Stomach (tissue), 19 donors: ENCODE measurements at places on chromosomes 6 and 20. TPM values are rescaled to one million over a fixed set of nuclear protein-coding genes. Genes with fewer than 3 reads are reported as not detected.

- H3K4me1 ChIP-seq: no peaks in the 10 kb centered on the region
- H3K4me3 ChIP-seq: no peak overlapping the region
- no peak overlapping the region for H3K27ac ChIP-seq
- no peaks in the 10 kb centered on the region for H3K36me3 ChIP-seq
- no peak for DNase-seq
- no peaks in the 10 kb centered on the region for H3K27me3 ChIP-seq
Measured at GRCh38 chr20:39421571-39422105, 459.5 kb downstream of the DHX35 start.

- no peaks in the 10 kb centered on the region for H3K4me1 ChIP-seq
- H3K36me3 ChIP-seq: no peaks in the 10 kb centered on the region
- H3K4me3 ChIP-seq: no peak overlapping the region
- H3K27me3 ChIP-seq: no peaks in the 10 kb centered on the region
Measured at GRCh38 chr6:19368511-19368910, 468.7 kb upstream of the ID4 start.

DNA sequence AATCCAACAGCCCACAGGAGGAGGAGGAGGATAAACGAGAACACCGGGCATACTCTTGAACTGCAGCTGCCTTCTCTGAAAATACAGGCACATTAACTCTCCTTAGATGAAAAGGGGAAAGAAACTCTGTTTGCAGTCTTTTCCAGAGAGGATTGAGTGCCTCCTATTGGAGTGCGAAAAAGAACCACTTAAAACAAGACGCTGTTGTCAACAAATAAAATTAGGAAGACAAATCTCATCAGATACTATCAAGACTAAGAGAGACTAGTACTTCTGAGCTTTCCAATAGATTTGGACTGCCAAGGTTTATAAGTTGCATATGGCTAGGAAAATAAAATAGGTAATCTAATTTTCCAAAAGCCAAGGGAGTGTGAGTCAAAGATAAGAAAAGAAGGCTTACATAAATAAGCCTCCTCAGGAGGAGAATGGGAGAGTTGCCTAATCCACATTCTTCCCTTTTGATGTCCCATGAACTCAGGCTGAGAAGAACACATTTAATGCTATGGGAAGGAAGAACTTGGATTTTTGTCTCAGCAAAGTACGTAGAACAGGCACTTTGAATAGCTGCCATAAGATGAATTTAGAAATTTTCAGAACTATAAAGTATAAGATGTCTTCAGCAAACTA lies 154.7 kb downstream of the ARHGAP18 start:
- DNase-seq: no peak
- no peaks in the 10 kb centered on the region for H3K36me3 ChIP-seq
- no peaks in the 10 kb centered on the region for H3K4me1 ChIP-seq
- no peaks in the 10 kb centered on the region for H3K27me3 ChIP-seq
- H3K27ac ChIP-seq: no peak overlapping the region
- no peak overlapping the region for H3K4me3 ChIP-seq

- no peak overlapping the region for H3K4me3 ChIP-seq
- H3K27ac ChIP-seq: no peak overlapping the region
- DNase-seq: no peak
- H3K4me1 ChIP-seq: no peaks in the 10 kb centered on the region
Measured at GRCh38 chr6:168996356-168996625, 257.4 kb downstream of the THBS2 start.

GRCh38 chr20:7359739-7360138 lies 580.5 kb downstream of the HAO1 start:
- no peak overlapping the region for H3K4me3 ChIP-seq
- H3K27me3 ChIP-seq: no peaks in the 10 kb centered on the region
- no peak overlapping the region for H3K27ac ChIP-seq

DNA sequence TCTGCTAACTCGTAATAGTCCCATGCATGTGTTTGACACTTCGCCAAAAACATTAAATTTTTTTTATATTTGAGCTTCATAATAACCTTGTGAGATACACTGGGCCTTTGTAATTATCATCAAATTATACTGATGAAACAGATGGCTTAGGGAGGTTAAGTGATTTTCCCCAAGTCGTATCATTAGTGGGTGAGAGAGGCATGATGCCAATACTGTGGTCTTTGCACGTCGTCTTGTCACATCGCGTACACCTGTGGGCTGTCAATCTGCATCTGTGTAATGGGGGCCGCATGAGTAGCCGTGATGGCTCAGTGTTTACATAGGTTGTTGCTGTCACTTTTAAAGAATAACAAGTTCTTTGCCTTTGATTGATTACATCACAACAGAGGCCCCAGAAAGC lies 1.7 kb downstream of the PRL start:
- no peak overlapping the region for H3K4me3 ChIP-seq
- H3K4me1 ChIP-seq: no peaks in the 10 kb centered on the region
- no peak overlapping the region for H3K27ac ChIP-seq
- H3K27me3 ChIP-seq: no peaks in the 10 kb centered on the region
- H3K36me3 ChIP-seq: no peaks in the 10 kb centered on the region

DNA sequence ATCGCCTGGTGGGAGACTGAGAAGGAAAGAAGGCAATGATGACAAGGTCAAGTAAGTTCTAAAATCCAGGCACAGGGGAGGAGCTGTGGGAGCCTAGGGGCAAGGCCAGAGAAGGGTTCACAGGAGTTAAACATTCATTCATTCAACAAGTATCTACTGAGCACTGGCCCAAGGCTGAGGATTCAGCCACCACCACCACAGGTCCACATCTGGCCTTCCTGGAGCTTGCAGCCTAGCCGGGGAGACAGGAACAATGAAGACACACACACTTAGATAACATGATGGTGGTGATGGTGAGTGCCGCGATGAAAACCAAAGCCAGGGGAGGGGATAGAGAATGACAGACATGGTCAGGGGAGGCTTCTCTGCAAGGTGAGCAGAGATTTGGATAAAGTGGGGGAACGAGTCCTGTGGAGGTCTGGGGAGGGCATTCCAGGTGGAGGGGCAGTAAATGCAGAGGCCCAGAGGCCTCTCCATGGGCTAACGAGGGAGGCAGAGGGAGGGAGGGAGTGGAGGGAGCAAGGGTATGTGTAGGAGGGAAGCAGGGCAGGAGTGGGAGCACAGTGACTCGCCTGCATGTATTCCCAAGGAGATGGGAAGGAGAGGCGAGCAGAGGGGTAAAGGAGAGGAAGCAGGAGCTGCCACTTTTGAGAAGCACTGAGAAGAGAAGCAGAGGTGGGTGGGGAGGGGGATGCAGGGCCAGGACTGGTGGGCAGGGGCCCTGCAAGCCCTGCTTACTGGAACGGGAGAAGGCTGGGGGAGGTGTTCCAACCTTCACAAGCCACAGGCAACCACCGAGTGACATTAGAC lies 10.5 kb upstream of the RSPO4 start:
- H3K27ac ChIP-seq: no peak overlapping the region
- no peak for DNase-seq
- no peak overlapping the region for H3K4me3 ChIP-seq
- no peaks in the 10 kb centered on the region for H3K36me3 ChIP-seq
- no peaks in the 10 kb centered on the region for H3K4me1 ChIP-seq

- H3K27me3 ChIP-seq: no peaks in the 10 kb centered on the region
- no peak overlapping the region for H3K27ac ChIP-seq
- no peaks in the 10 kb centered on the region for H3K36me3 ChIP-seq
- no peak overlapping the region for H3K4me3 ChIP-seq
- no peaks in the 10 kb centered on the region for H3K4me1 ChIP-seq
Measured at GRCh38 chr6:74415056-74415455, 719.1 kb downstream of the CD109 start.

DNA sequence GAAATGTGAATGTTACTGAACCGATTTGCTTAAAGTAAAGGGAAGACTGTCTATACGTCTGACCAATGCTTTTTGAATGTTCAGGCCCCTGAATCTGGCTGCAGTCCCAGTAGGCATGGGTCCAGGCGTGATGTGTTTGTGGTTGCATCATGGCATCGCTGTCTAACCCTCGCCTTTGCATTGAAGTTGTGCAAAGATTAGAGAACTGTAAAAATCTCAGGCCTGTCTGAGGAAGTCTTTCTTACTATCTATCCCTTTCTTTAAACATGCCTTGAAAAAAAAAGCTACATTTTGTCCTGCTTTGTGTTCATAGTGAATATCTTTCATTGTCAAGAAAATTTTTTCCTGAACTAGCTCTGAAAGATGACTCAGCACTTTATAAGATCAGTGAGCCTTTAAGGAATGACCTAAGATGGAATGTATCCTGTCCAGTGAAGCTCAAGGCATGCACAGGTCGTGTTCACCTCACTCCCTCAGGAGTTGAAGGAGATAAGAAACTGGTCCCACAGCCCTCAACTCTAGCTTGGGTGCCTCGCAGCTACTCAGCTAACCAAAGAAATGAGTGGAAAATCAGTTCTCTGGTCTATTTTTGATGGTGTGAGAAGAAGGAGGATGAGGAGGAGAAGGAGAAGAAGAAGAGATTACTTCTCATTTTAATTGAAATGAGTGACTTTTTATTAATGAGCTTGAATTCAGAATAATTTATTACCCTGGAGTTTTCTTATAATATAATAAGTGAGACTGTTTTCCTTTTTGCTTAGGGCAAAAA lies 48.6 kb downstream of the TPD52L1 start:
- H3K4me3 ChIP-seq: no peak overlapping the region
- peak overlapping the region; percentile 41 for H3K27ac ChIP-seq
- H3K27me3 ChIP-seq: no peaks in the 10 kb centered on the region
- H3K4me1 ChIP-seq: peaks cover 49% of the 10 kb centered on the region

GRCh38 chr6:26022132-26022472 lies 59.5 kb downstream of the TRIM38 start:
- no peaks in the 10 kb centered on the region for H3K36me3 ChIP-seq
- peak; percentile 60 for DNase-seq
- peak overlapping the region; percentile 97 for H3K27ac ChIP-seq
- peak overlapping the region; percentile 60 for H3K4me3 ChIP-seq
- peaks cover 52% of the 10 kb centered on the region for H3K4me1 ChIP-seq
- no peaks in the 10 kb centered on the region for H3K27me3 ChIP-seq

- H3K4me3 ChIP-seq: no peak overlapping the region
- no peak for DNase-seq
Measured at GRCh38 chr6:92922216-92922806, 497.0 kb downstream of the EPHA7 start.

DNA sequence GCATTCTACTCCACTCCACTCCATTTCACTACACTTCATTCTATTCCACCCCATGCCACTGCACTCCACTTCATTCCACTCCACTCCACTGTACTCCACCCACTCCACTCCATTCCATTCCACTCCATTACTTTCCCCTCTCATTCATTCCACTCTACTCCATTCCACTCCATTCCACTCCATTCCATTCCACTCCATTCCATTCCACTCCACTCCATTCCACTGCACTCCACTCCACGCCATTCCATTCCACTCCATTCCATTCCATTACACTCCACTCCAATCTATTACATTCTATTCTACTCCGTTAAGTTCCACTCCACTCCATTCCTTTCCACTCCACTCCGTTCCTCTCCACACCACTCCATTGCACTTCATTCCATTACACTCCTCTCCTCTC lies 25.0 kb upstream of the DEFB125 start:
- H3K36me3 ChIP-seq: no peaks in the 10 kb centered on the region
- no peaks in the 10 kb centered on the region for H3K27me3 ChIP-seq

- no peak overlapping the region for H3K27ac ChIP-seq
- DNase-seq: no peak
- no peaks in the 10 kb centered on the region for H3K4me1 ChIP-seq
- no peak overlapping the region for H3K4me3 ChIP-seq
- no peaks in the 10 kb centered on the region for H3K36me3 ChIP-seq
- no peaks in the 10 kb centered on the region for H3K27me3 ChIP-seq
Measured at GRCh38 chr6:87907521-87907920, 140.1 kb upstream of the SPACA1 start.

DNA sequence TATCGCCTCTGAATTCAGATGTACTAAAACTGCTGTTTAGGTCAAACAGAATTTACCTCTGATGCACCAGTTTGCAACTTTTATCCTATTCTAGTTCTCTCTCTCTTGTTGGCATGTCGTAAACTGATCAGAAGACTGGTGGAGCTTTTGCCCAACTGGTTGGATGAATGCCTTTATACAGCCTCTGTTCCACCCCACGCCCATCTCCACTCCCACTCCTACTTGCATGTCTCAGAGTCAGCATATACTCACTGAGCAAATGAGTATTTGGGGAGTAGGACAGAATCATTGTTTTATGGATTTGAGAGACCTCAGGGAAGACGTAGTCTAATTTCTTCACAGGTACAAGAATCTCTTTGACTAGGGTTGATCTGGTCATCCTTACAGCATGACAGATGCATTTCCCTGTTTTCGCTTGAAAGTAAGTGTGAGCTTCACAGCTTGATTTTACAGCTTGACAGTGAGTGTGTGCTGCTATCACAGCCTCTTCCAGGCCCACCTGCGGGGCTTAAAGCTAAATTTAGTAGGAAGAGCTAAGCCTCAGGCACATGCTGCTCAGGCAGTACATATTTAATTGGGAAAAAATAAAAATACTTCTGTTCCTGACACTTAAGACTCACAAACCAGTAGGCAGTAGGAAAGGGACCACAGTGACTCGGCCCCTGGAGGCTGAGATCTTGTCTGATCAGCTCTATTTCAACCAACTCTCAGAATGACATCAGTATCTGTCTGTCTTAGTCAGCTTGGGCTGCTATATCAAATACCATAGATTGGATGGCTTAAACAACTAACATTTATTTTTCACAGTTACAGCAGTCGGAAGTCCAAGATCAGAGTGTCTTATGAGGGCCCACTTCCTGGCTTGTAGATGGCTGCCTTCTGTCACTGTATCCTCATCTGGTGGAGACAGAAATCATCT lies 30.4 kb downstream of the TRMT6 start:
- H3K36me3 ChIP-seq: no peaks in the 10 kb centered on the region
- no peaks in the 10 kb centered on the region for H3K27me3 ChIP-seq
- no peak for DNase-seq
- H3K27ac ChIP-seq: no peak overlapping the region

- H3K27me3 ChIP-seq: no peaks in the 10 kb centered on the region
- no peaks in the 10 kb centered on the region for H3K36me3 ChIP-seq
- H3K4me1 ChIP-seq: peaks cover 41% of the 10 kb centered on the region
- peak; percentile 74 for DNase-seq
Measured at GRCh38 chr6:144659202-144660182, 374.4 kb downstream of the UTRN start.

- H3K27me3 ChIP-seq: no peaks in the 10 kb centered on the region
- no peaks in the 10 kb centered on the region for H3K4me1 ChIP-seq
- no peaks in the 10 kb centered on the region for H3K36me3 ChIP-seq
- no peak overlapping the region for H3K27ac ChIP-seq
- DNase-seq: no peak
- H3K4me3 ChIP-seq: no peak overlapping the region
Measured at GRCh38 chr6:142631517-142632385, 313.2 kb downstream of the HIVEP2 start.

Gene TREML2
- 0.37 TPM for total RNA-seq

Gene GABRR1
- total RNA-seq: not detected

Gene PSMB9
- total RNA-seq: 18.7 TPM

Gene F13A1
- total RNA-seq: 35.0 TPM

Gene VPS16
- total RNA-seq: 20.1 TPM

Gene MLIP
- not detected for total RNA-seq

Gene IDH3B
- total RNA-seq: 79.9 TPM

Gene ARMC2
- total RNA-seq: 2.3 TPM

Gene CST2
- total RNA-seq: not detected

Gene EYA4
- 0.87 TPM for total RNA-seq

Gene LY6G5C
- total RNA-seq: not detected
